Stimulated activated CD8-positive, alpha-beta memory T cell treated with anti-CD3 and anti-CD28 coated beads, Interleukin-15, amount 100 ng/mL, for 48 hours (primary cell): ENCODE measurements at places on chromosomes 3 and 15.

- DNase-seq, result no peak
Observed at GRCh38 chr3:167318996-167319615, 61.0 kb downstream of the ZBBX start.

GRCh38 chr3:5285439-5285838, 97.9 kb downstream of the EDEM1 start:
- no peak for DNase-seq

DNA sequence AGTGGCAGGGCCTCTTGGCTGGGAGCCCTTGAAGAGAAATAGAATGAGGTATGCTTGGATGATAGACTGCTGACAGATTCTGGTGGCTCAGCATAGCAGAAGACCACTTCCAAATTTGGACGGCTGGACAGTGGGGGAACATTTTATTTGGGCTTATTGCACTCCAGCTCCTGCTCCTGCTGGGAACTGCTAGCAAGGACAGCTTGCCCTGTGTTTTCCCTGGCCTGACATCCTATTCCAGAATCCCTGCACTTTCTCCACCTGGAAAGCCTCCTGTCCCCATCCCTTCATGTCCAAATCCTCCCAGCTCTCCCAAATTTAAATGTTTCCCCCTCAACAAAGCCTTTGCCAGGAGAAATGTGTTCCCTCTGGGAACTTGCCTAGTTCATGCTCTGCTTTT, 9.8 kb upstream of the COLQ start:
- no peak for DNase-seq

- DNase-seq, result no peak
Observed at GRCh38 chr3:150144191-150144708, 173.6 kb upstream of the PFN2 start.

DNA sequence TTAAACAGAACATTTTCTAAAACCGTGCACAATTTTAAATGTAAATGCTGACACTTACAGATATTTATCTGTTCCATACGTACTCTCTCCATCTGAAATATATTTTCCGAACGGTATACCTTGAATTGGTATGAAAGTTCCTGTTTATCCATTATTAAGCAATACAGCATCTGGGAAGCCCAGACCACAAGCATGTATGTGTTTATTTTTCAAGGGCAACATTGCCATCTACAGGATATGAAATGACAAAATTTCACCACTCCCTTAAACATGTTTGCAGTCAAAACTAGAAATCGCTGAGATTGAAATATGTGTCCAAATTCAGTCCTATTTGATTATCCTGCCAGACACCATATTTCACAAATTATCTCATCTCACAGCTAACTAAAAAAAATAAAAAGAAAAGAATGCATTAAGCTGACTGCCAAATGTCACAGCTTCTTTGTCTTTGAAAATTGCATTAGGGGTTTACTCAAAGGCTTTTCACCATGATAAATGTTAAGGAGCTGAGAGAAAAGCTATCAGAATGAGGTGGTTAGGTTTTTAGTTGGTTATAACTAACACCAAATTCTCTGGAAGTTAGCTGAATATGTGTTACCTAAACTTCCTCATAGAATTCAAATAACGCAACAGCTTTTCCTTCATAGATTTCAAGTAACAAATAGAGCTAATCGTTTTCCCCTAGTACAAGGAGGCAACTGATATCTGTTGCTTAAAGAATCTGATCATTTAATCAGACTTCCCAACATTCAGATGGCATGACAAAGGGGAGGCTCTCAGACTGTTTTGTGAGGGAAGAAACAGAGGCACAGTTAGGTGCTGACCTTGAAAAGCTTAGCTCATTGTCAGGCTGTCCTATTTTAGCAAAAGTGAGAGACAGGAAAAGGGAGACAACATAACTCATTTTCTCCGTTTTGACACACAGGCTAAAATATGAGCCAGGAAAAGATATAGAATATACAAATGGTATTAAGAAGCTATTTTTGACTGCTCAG, 533.1 kb downstream of the TBL1XR1 start:
- DNase-seq, result no peak

DNA sequence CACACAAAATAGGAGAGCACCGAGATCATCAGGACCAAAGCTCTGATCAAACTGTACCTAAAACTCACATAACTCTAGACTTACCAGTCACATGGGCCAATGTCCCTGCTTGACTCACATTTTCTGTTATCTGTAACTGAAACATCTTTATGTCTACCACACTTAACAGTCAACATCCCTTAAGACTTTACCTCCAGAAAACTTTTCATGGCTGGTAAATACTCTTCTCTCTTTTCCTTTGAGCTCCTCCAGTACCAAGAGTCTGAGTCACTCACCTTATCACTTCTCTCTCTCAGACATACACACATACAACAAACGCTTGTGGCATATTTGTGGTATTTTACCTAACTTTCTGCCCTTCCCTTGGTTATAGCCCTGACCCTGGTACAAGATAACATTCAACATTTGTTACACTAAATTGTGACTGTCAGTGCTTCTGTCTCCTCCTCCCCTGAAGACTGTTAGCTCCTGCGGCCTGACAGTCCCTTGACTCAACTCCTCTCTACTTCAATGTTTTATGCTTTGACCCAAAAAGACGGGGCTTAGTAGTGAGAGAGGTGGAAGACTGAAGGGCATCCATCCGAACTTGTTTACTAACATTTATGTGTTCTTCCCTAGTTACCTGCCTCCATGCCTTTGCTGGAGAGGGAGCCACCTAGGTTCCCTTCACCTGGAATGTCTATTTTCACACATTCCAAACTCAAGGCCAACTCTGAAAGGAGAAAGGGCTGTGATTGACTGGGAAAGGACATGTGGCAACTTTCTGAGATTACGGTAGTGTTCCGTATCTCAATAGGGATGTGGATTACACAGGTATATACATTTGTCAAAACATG, 3.7 kb upstream of the EFHB start:
- DNase-seq, result no peak

- no peak for DNase-seq
Observed at GRCh38 chr3:184616436-184616835, 54.9 kb downstream of the EPHB3 start.

- no peak for DNase-seq
Observed at GRCh38 chr3:125045194-125045593, 10.6 kb downstream of the HEG1 start.

- DNase-seq, result no peak
Observed at GRCh38 chr15:62648954-62649353, 393.6 kb upstream of the TPM1 start.

- DNase-seq, result no peak
Observed at GRCh38 chr3:197546307-197547085, 9.3 kb downstream of the BDH1 start.

DNA sequence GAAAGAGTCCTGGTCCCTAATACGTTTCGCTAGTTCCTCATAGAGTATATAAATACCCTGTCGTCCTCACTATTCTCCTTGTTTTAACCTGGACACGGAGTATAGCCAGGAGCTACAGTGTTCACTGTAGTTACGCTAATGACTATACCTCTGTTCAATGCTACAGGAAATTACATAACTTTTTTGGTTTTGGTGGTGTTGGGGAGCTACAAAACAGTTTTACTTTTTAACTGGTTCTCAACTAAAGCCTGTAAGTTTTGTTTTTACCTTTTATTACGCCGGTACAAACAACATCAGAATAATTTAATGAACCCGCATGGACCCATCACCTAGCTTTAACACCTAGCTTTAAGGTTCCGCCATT, 1.5 kb downstream of the LMLN start:
- no peak for DNase-seq

GRCh38 chr3:61117045-61117898, 134.0 kb downstream of the FHIT start:
- no peak for DNase-seq
